ENCODE measurements at places on chromosomes 2 and 18. TPM values are rescaled to one million over a fixed set of nuclear protein-coding genes. Genes with fewer than 3 reads are reported as not detected.
A peak's percentile ranks its signal among the peaks of the same experiment; 100 is the strongest.

GRCh38 chr18:79395761-79396404, at the start of gene NFATC1:
NFATC1 (plus strand) TSS chr18:79395930; CDS start chr18:79396225, 295 bp downstream.
- peak; percentile 89 for DNase-seq

DNA sequence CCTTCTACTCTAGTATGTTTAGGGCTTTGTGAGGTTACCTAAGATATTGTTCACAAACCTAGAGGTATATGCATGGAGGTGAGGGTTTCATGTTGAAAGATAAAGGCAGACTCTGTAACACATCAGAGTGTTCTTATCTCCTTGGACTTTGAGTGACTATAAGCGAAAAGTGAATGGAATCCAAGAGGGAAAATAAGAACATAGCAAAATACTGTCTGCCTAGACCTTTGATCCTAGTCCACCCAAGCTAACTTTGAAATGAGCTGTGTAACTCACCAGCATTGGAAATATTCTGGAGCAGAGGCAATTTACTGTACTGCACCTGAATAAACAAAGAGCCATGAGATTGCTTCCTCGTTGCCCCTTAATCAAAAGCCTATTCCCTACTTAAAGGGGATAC, 28.2 kb upstream of the GALNT1 start:
- DNase-seq = no peak

GRCh38 chr18:75915941-75916623, 488.6 kb upstream of the SMIM21 start:
- DNase-seq = no peak

GRCh38 chr2:156476021-156476849, 40.1 kb downstream of the GPD2 start:
- no peak for DNase-seq

The GAL3ST2 gene
- not detected for total RNA-seq

GRCh38 chr2:62826141-62826540, 120.6 kb downstream of the EHBP1 start:
- no peak for DNase-seq

- DNase-seq = no peak
Measured at GRCh38 chr2:237968048-237968862, 1.4 kb downstream of the UBE2F start.

The SERPINB3 gene
- total RNA-seq = not detected

GRCh38 chr2:212891580-212891979, 259.8 kb downstream of the IKZF2 start:
- DNase-seq = no peak

DNA sequence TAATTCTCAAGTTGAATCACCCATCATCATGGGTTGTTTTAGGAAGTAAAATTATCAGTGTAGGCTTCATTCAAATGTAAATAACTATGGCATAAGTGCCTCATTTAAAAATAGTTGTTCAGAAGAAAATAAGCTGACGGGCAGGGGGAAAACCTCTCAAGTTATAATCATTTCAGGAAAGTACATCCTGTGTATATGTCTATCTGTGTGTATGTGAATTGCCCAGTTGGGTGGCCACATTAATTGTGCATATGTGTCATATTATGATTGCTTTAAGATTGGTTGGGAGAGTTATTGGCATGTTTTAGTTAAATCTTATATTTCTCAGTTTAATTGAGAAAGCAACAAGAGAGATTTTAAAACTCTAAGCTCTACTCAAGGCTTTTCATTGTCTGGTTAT, 282.8 kb upstream of the VWC2L start:
- DNase-seq = no peak

- no peak for DNase-seq
Measured at GRCh38 chr2:98034745-98035144, 39.0 kb upstream of the TMEM131 start.

The METAP1D gene
- total RNA-seq = 6.7 TPM

The RGPD4 gene
- total RNA-seq = 0.05 TPM

DNA sequence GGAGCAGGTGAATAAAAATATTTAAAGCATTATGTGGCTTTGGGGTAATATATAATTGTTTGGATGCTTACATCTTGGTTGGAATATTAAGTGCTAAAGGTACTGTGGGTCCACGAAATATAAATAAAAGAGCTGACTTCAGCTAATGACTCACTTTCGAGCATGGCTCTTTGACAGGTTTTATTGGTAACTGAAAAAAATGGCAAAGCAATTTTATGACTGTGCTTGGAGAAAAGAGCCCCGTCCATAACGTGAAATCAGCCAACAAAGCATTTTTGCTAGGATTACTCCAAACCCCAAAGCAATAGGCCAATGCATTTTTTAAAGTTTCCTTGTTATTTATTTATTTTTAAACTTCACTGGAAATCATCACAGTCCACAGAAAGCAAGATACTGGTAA, 397.2 kb upstream of the CDH19 start:
- DNase-seq = no peak

DNA sequence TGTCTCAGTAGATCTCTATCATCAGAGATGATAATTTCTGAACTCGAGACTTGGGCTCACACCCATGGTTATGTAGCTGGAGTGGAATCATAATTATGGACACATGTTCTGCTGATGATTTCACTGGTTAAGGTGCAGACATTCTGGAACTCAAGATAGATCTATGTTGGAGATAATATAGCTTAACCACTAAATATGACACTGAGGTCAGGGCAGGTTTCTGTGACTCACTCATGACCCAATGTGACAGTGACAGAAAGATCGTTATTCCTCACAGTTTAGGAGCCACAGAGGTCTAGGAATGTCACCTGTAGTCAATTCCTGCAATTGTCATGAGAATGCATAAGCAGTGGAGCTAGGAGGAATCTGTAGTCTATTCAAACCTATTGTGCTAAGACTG, 828.6 kb downstream of the TRIB2 start:
- DNase-seq = no peak

- DNase-seq = no peak
Measured at GRCh38 chr2:105255979-105256378, 14.4 kb downstream of the GPR45 start.

The WDR35 gene
- 4.1 TPM for total RNA-seq

DNA sequence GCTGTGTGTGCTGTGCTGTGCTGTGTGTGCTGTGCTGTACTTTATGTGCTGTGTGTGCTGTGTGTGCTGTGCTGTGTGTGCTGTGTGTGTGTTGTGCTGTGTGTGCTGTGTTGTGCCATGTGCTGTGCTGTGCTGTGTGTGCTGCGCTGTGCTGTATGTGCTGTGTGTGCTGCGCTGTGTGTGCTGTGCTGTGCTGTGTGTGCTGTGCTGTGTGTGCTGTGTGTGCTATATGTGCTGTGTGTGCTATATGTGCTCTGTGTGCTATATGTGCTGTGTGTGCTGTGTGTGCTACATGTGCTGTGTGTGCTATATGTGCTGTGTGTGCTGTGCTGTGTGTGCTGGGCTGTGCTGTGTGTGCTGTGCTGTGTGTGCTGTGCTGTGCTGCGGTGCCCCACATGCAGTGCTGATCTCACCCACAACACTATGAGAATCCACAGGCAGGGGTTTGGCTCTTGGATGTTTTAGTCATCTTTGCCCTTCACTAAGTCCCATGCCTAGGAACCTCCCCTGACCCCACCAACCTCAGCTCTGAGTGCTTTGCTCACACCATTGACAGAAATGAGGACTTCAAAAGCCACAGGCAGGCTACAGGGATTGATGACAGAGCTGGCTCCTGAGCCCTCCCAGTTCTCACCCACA, 30.5 kb upstream of the MAL start:
- DNase-seq = no peak

DNA sequence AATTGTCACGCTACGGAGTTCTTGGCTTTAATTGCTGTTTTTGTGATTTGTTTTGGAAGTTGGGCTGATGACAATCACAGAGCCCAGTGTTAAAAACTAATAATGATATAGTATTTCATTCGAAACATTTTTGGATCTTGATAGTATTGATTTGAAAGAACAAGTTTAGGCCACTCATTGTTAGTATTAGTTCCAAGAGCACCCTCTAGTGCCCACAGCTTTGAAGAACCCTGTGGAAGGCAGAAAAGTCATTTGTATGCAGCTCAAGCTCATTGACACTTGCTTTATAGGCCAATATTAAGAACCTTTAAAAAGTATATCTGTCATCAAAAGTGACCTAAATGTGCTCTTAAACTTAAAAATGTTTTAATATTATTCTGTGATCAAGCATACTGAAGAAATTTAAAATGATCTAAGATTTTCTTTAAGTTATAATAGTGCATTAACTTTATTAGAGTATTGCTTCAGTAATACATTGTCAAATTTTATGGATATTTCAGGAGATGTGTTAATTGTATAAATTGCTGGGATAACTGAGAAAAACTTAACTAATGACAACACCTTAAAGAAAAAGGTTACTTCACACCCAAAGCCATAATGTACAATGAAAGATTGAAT, 191.0 kb downstream of the GRB14 start:
- no peak for DNase-seq

The TRPM8 gene
- not detected for total RNA-seq

DNA sequence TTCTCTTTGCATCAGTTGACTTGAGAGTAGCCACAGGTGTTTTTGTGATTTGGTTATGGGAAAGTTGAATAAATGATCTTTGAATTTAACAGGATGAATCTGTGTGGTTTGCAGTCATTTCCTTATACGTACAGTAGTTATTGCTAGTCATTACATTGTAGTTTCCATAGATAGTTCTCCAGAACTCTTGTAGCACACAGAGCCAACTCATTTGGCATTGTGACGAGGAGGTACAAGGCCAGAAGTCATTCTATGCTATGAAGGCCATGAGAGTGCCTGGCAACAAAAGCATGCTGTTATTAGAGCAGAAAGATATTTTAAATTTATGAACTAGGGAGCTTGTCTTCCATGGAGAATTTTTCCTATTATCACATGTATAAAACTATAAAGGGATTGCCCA, 973.0 kb upstream of the CHAC2 start:
- DNase-seq = no peak

The NAT8 gene
- not detected for total RNA-seq

The NYAP2 gene
- not detected for total RNA-seq

- DNase-seq = no peak
Measured at GRCh38 chr18:3790703-3791102, 340.7 kb downstream of the TGIF1 start.

DNA sequence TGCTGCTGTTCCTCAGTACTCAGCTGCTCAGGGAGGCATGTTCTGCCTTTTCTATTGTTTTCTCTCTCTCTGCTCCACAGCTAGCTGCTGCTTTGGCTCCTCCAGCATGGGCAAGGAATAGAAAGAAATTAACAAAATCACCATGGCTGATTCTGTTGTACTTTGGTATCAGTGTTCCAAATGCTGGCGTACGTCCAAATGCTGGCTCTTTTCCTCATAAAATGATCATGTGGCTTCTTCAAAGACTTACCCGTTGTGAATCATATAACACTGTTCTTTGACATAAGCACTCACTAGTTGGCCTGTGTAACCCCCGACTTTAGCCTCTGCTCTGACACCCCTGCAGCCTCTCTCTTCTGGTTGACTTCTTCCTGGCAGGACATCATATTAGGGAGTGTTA, 547.6 kb downstream of the CPS1 start:
- no peak for DNase-seq

The IL1A gene
- total RNA-seq = not detected

DNA sequence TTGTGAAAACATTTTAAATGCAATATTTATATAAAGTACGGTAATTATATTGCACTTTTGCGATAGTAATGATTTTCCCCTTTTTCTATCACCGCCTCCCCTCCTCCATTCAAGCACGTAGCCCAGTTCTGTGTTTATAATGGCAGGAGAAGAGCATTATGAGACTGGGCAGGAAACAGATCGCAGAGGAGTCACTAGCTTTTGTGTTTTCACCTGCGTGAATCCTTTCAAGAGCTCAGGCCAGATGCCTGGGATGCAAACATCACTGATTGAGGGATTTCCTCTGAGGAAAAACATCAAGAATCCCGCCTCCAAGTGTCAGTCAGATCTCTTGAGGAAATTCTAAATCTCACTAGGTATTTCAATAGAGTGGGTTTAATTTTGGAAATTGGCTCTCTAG, 178.4 kb upstream of the FN1 start:
- no peak for DNase-seq

Data from Right ventricle myocardium inferior (tissue), 1 donor.